Stimulated activated CD4-positive, alpha-beta T cell treated with anti-CD3 and anti-CD28 coated beads, Interleukin-12 subunit alpha, Interleukin-12 subunit beta, amount 100 ng/mL, for 24 hours (primary cell): ENCODE measurements at places on chromosomes 16 and 17.
A peak's percentile ranks its signal among the peaks of the same experiment; 100 is the strongest.

DNA sequence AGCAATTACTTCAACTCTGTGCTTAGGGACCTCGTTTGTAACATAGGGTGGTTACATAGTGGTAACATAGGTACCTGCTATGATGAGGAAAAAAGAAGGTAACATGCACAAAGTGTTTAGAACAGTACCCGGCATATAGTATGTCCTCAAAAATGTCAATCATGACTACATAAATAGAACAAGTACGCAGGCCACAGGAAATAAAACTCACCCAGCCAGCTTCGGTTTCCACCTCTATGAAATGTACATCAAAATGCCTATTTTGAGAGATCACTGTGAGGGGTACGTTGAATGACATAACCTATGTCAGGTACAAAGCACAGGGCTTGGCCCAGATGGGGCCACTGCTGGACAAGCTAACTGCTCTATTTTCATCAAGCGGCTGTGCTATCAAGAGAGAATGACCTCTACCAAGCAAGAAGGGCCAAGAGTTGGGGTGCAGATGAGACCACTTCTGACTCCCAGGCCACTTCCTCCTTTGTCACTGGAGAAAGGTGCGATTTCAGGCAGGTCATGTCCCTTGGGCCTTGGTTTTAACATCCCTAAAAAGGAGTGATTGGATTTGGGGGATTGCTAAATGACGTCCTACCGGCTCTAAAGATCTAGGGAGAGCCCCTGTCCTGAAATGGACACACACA is 45.4 kb downstream of the WSB1 start:
- DNase-seq = no peak

DNA sequence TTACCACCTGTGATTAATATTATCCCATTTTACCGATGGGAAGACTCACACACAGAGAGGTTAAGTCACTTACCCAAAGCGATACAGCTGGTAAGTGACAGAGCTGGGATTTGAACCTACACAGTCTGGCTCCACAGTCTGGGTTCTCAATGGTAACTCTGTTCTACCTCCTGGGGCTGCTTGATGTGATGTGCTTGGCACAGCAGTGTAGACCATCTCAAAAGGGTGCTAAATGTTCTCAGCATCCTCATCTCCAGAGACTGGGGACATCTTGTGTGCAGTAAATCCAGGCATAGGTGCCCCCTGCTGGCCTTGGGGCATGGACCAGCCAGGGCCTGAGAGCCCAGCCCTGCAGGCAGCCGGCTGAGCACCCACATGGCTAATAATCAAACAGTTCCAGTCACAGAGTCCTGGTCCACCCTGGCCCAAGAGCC is 15.4 kb upstream of the KATNB1 start:
- DNase-seq = peak; percentile 43

DNA sequence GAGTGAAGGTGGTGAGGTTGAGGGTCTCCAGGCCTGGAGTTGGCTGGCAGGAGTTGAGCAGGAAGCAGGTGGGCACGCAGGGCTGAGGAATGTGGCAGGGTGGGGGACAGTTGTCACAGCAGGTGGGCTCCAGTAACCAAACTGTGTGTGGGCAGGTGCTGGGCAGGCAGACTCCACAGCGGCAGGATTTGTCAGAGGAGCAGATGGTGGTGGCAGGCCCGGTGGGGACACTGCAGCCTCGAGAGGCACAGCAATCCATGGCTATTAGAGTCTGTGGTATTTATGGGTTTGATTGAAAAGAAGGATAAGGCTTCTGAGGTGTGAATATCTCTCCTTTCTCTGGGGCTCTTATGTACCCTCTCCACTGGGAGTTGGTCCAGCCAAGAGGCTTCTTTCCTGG is at the start of gene KRTAP3-3:
TSS of gene KRTAP3-3 (minus strand) at position 326 of the 400 bp plus-strand sequence. CDS start at position 259, 67 bp downstream.
- no peak for DNase-seq

- no peak for DNase-seq
Observed at GRCh38 chr17:67212714-67213417, 32.1 kb downstream of the HELZ start.

DNA sequence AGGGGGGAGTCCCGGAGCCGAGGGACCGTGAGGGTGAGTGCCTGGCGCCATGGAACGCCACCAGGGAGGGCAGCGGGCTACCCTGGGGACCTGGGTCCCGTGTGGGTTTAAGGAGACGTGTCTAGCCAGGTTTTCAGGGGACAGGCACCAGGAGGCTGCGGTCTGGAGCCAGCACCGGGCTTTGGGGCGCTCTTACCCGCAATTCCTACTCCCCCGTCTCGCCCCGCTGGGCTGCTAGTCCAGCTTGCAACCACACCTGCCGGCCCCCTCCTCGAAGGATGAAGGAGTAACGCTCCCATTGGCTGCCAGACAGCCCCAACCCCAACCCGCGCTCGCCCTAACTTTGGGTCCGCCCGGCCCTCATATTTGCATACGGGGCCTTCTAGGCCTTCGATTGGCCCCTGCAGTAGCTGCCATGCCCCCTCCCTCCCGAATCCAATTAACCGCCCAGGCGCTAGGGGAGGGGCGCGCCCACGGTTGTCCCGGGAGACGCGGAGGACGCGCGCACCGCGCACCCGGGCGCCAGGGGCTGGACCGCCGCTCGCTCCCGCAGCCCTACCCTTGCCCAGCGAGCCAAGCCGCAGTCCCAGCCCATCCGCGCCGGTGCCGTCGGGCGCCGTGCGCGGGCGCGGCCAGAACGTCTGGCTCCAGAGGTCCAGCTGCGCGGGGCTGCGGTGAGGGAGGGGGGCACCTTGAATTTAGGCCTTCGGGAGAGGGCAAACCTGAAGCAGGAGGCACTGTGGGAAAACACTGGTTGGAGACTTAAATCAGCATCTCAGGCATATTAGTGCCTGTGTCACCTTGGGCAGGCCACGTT is at the start of gene TTLL6:
TSS of gene TTLL6 (minus strand) at position 456 of the 817 bp plus-strand sequence. CDS start at position 299, 157 bp downstream.
- DNase-seq = peak; percentile 55

- DNase-seq = peak; percentile 37
Observed at GRCh38 chr16:30615358-30616091, 5.3 kb upstream of the ZNF689 start.

DNA sequence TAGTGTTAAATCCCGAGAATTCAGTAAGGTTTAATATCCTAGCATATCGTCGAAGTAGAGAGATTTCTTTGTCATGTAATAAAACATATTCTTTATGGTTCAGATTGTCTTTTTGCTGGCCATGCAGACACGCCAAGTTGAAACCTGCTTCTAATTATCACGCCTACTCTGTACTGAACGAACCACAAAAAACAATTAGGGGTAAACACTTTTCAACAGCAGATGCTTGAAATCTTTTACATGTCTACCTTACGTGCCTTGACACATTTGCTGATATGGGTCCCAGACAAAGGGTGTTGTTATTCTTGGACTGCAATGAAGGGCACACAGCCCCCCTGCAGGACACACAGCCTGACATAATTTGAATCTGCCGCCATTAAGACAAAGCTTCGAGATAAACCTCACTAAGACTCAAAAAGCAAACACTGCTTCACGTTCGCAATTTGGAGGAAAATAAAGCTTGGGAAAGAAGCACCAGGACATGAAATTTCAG is 13.3 kb downstream of the WIPI1 start:
- DNase-seq = no peak

DNA sequence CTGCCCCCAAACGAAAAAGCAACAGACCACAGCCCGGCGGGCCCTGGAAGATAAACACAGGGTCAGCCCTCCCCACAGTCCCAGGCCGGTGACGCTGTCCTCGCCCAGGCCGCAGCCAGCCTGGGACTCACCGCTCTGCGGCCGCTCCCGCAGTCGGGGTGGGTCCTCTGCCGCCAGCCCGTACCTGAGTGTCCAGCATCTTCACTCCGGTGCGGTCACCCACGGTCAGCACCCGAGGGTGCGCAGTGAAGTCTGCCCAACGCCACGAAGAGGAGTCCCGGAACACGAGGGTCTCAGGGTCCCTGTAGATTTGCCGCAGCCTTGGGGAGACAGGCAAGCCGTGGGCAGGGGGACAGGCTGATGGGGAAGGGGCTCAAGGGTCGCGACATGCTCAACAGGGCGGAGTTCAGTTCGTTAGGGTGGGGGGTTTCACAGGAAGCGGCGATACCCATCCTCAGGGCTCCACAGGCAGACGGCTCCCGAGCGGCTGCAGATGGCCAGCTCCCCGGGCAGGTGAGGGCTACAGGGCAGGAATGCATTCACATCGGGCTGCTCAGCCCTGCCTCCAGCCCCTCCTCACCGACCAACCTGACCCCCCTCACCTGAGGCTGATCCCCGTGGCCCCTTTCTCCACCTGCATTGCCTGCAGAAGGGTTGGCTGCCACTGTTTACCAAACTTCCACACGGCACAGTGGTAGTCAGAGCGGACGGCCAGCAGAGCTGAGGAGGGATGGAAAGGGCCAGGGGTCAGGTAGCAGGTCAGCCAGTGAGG is 5.5 kb downstream of the TAF1C start:
- DNase-seq = no peak

GRCh38 chr17:83179374-83179773 is 100.0 kb downstream of the METRNL start:
- DNase-seq = no peak

- peak; percentile 85 for DNase-seq
Observed at GRCh38 chr16:56964243-56965148, 2.7 kb downstream of the CETP start.

DNA sequence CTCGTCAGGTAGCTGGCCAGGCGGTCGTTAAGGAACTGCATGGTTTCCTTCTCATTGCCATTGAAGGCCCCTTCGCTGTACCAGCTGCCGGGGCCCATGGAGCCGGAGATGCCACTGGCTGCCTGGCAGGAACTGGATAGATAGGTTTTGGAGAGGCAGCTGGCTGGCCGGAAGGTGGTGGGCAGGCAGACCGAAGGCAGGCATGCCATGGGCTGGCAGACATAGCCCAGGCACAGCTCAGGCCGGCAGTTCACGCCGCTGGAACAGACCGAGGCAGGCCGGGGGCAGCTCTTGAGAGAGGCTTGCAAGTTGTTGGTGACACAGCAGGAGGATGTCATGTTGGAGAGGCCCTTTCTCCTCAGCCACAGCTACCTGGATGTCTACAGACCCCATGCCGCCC is at the start of gene KRT32:
TSS of gene KRT32 (minus strand) at position 399 of the 400 bp plus-strand sequence. CDS start at position 338, 61 bp downstream.
- no peak for DNase-seq

GRCh38 chr16:84526794-84527531 is 22.5 kb upstream of the MEAK7 start:
- DNase-seq = no peak

DNA sequence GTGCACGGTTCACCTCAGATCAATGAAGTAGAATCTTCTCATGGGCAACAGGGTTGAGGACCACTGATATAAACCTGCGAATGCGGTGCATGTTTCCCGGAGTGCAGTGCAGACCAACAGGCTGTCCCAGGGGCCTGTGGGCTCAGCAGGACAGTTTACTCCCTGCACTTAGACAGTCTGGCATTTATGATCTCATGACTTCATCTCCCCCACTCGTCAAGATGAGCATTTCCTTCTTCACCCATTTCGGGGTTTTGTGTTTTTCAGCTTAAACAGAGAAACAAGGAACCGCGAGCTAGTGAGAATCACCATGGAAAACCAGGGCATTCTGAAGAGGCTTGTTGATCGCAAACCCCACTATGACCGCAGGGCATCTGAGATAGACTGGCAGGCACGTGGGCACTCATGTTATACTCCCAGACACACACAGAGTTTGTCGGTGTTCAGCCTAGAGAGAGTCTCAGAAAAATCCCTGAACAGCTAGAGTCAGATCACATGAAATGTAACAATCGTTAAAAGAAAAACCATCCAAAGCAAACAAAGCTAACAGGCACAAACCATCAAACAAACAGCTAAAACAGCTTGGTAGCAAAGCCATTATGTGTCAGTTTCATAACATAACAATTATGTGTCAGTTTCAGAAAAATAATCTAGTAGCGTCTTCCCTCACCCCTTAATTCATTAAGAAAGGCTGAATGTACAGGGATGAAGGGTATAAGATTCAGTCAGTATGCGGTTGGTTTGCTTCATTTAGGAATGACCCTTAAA is 2.9 kb downstream of the CFAP97D1 start:
- DNase-seq = no peak

GRCh38 chr17:45906927-45907622 is 12.7 kb downstream of the MAPT start:
- no peak for DNase-seq

DNA sequence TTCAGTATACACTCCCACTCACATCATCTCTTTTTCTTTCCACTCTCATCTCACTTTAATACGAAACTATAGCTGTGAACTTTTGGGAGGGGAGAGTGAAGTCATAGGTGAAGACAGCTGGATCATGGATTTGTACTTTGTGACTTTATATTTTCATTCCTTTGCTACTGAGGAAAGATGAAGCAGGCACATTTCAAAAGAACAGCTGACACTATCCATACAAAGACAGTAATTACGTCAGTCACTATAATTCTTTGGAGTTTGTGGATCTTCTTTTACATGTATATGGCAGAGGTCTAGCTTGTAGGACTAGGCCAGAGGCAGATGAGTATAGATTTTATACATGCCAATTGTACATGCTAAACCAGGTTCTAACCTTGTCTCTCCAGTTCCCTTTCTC is 346.3 kb downstream of the BCAS3 start:
- no peak for DNase-seq

GRCh38 chr16:23950898-23951297 is 115.1 kb downstream of the PRKCB start:
- no peak for DNase-seq

GRCh38 chr17:42132941-42133340 is 10.3 kb downstream of the HSPB9 start:
- DNase-seq = peak; percentile 34

DNA sequence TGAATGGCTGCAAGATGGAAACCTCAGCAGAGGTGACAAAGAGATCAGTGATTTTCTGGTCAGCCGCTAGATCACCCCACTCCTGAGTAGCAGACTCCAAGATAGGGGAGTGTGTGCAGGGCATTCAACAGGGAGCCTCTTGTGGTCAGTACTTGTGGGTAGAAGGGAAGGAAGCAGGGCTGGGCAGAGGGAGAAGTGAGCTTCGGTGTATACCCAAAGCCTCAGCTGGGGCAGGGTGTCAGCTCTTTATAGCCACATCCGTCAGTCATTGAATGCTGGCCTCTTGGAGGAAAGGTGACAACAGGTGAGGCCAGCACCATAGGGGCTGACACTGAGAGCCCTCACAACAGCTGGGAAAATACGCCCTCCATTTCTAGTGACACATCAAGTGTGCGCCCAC is 2.2 kb upstream of the SLC12A3 start:
- DNase-seq = no peak

- no peak for DNase-seq
Observed at GRCh38 chr16:56631832-56632155, 665 bp upstream of the MT1M start.

DNA sequence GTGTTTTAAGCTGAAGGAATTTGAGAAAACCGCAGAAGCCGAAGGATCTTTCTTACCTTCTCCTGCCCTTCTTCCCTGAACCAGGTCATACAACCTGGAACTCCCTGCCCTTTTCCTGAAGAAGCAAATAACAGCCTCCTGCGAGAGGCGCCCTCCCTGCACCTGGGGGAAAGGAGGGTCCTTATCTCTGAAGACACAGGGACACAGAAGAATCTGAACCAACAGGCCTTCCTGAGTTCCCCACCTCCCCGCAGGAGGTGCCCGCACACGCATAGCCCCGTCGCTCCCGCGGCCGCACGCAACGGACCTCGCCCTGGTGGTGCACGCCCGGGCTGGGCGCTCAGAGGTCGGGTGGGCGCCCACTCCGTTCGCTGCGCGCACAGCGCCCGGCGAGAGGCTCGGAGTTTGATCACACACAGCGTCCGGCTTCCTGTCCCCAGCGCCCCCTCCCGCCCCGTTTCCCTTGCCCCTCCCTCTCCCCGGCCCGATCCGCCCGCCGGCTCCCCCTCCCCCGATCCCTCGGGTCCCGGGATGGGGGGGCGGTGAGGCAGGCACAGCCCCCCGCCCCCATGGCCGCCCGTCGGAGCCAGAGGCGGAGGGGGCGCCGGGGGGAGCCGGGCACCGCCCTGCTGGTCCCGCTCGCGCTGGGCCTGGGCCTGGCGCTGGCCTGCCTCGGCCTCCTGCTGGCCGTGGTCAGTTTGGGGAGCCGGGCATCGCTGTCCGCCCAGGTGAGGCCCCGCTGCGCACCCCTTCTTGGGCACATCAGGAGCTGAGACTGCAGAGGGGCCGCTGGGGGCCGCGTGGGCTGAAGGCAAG is at the start of gene TNFSF12:
TSS of gene TNFSF12 (plus strand) at position 474 of the 816 bp plus-strand sequence. CDS start at position 570, 96 bp downstream.
- DNase-seq = peak; percentile 50
